Stimulated activated CD4-positive, alpha-beta T cell treated with anti-CD3 and anti-CD28 coated beads, Interleukin-1b, Interleukin-23, amount 100 ng/mL, for 1 hour (primary cell): ENCODE measurements at places on chromosomes 6 and 20.
A peak's percentile ranks its signal among the peaks of the same experiment; 100 is the strongest.

GRCh38 chr6:99712519-99712918 lies 105.9 kb downstream of the PRDM13 start:
- DNase-seq, result no peak

GRCh38 chr6:62323818-62324431 lies 37.9 kb upstream of the KHDRBS2 start:
- DNase-seq, result no peak

DNA sequence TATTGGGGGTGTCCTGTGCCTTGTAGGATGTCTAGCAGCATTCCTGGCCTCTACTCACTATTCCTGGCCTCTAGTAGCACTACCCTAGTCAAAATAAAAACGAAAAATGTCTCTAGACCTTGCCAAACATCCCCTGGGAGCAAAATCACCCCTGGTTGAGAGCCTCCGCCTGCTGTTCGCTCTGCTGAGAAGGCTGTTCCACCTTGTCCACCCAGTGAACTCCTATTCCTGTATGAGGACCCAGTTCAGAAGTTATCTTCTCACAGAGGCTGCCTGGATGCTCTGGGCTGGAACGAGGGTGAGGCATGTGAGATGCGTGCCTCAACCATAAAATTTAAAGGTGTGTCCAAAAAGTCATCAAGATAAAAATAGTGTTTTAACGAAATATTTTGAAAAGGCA lies 101.9 kb downstream of the TOX2 start:
- DNase-seq, result no peak

DNA sequence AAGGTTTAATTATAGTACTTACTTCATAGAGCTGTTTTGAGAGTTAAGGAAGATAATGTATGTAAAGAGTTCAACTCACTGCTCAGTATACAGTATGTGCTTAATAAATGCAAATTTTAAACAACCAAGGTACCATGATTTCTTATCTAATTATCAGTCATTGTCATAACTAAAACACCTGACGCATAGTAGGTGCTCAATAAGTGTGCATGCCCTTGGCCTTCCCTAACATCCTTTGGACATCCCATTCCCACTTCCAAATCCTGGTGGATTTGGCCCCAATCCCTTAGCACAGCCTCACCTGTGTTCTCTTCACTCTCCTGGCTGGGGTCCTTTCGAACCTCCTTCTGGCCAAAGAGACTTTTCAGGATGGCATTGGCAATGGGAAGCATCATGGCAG lies 41.1 kb downstream of the SLC13A3 start:
- DNase-seq, result no peak

- no peak for DNase-seq
These were observed 51.9 kb downstream of the VGLL2 start for GRCh38 chr6:117317261-117317660.

- DNase-seq, result no peak
These were observed 78.1 kb downstream of the CFAP61 start for GRCh38 chr20:20130399-20130798.

- DNase-seq, result no peak
These were observed 26.2 kb upstream of the LRRC1 start for GRCh38 chr6:53768636-53769035.

- no peak for DNase-seq
These were observed 6.7 kb downstream of the PCK1 start for GRCh38 chr20:57567471-57568079.

DNA sequence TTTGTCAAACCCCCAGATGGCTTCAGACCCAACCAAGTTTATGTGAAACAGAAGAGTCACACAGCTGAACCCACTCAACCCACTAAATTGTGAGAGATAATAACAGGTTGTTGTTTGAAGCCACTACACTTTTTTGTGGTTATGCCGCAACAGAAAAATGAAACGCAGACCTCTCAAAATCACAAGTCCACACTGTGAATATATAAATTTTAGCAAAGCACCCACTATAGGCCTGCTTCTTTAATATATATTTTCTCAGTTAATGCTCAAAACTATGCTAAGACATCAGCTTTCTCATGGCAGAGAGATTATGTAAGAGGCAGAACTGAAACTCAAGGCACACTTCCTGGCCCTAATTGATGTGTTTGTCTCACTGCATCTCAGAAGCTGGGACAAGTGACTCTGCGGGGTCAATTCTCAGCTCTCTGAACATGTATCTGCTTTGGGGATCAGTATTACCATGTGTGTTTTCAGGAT lies 27.7 kb downstream of the MAP3K5 start:
- DNase-seq, result no peak

DNA sequence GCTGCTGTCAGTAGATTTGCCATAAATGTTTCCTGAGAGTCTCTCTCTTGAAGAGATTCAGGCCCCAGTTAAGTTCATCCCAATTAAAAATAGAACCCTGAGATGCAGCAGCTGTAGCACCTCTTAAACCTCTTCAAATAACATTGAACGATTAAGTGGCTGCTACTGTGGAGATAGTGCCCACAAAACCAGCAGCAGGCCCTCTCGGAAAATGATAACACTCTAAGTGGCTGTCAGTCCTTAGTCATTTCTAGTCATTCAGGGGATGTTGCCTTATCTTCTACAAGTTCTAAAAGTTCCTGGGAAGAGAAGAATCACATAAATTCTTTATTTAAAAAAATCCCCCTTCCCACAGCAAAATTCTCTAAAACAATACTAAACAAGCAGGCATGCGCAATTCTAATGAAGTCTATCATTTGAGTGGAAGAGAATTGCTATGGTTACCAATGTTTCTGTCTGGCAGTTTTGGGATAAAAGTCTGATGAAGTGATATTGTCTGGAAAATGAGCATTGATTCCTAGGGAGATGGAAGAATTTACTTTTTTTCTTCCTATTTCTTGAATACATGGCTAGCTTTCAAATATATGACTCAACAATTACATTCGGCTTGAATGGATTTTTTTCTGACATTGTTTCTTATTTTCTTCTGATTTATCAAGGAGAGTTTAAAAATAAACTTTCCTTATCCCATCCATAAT lies 131.9 kb downstream of the TRMT11 start:
- no peak for DNase-seq

GRCh38 chr6:89145956-89146717 lies at the start of gene PM20D2:
Gene PM20D2 (plus strand): TSS chr6:89146055. CDS start chr6:89146145, 90 bp downstream.
- DNase-seq, result peak; percentile 42

- DNase-seq, result no peak
These were observed 44.5 kb upstream of the IL20RA start for GRCh38 chr6:137089305-137089704.

GRCh38 chr6:5292154-5292553 lies 30.8 kb downstream of the FARS2 start:
- no peak for DNase-seq

- DNase-seq, result no peak
These were observed 1531.1 kb downstream of the KHDRBS2 start for GRCh38 chr6:60754879-60755278.

GRCh38 chr6:15690510-15690909 lies 27.7 kb upstream of the DTNBP1 start:
- DNase-seq, result no peak

GRCh38 chr20:1838556-1839279 lies 56.5 kb upstream of the SIRPA start:
- no peak for DNase-seq

- no peak for DNase-seq
These were observed 15.0 kb upstream of the DTNBP1 start for GRCh38 chr6:15677822-15678221.

DNA sequence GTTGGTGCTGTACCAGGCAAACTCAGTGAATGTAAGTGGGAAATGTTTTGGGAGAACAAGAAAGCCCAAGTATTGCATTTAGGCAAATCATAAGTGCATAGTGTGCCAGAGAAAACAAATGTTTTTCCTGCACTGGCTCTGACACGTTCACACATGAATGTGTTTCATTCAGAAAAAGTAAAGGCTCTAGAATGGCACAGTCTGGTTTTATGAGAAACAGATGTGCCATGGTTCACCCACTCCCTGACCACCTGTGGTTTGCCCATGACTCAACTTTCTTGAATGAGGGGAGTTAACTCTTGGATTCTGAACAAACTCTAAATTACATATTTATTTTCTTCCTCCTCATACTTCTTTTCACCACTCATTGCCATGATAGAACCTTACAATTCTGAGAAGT lies 126.9 kb downstream of the KCNQ5 start:
- no peak for DNase-seq

DNA sequence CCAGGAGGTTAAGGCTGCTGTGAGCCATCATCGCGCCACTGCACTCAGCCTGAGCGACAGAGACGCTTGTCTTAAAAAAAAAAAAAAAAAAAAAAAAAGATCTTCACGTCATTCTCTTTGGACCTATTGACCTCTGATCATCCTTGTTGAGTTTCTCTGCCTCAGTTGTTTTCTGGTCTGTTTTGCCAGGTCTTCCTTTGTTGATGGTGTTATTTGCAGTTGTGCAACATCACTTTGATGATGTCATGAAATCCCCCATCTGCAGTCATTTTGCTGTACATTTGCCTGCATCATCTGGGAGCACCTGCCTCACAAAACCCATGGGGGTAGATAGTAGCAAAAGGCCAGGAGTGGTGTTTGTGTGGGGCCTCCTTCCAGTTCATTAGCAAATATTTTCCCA lies 39.2 kb upstream of the CHMP4B start:
- DNase-seq, result no peak

DNA sequence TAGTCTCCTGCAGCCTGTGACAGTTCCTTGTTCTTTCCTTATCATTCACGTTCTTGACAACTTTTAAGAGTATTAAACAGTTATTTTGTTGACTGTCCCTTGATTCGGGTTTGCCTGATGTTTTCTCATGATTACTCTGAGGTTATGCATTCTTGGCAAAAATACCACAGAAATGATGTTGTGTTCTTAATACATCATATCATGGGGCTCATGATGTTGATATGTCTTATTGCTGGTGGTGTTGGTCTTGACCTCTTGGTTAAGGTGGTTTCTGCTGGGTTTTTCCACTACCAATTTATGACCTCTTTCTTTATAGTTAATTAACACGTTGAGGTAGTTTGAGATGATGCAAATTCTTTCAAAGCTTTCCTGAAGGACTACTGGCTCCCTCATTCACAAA lies 59.1 kb downstream of the ZHX3 start:
- no peak for DNase-seq

DNA sequence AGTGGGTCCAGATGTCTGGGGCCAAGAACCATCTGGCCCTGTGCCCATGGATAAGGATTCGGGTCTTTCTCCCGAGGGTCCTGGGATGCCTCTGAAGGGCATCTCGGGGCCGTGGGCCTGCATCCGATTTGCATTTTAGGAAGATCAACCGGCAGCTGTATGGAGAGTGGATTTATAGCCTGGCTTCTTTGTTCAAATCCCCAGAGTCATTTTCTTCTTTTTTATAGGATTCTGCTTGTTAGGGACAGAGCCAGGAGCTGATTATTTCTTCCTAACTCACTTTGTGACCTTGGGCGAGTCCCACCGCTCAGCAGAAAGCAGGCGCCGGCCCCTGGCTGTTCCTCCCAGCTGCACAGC lies 52.9 kb upstream of the APCDD1L start:
- no peak for DNase-seq

DNA sequence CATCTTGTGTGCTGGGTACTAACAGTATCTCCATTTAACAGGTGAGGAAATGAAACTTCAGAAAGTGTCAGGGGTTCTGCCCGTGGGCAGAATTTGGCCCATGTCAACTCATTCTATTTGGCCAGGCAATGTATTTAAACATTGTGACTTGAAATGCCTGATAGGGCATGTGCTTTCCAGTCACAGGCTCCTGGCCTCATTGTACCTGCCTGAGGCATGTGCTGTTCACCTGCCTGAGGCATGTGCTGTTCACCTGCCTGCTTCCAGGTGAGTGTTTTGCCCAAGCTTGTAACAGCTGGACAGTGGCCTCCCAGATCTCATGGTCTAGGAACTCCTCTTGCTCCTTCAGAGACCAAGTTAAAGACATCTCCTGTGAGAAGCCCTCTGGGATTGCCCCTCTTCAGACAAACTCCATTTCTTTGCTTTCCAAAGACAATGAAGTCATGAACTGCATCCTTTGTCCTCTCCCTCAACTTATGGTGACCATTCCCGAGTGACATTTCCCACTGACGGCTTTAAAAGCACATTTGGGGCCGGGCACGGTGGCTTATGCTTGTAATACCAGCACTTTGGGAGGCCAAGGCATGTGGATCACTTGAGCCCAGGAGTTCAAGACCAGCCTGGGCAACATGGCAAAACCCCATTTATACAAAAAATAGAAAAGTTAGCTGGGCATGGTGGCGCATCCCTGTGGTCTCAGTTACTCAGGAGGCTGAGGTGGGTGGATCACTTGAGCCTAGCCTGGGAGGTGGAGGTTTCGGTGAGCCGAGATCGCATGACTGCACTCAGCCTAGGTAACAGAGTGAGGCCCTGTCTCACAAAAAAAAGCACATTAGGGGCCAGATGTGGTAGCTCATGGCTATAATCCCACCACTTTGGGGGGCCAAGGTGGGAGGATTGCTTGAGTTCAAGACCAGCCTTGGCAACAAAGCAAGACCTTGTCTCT lies 48.7 kb downstream of the BCAS4 start:
- DNase-seq, result no peak

GRCh38 chr6:70957284-70957617 lies 391 bp upstream of the B3GAT2 start:
- no peak for DNase-seq

GRCh38 chr6:133390168-133390567 lies 149.0 kb downstream of the EYA4 start:
- DNase-seq, result no peak
